Stimulated activated naive B cell treated with anti-CD40 and anti-IgM and Interleukin-4, amounts not matched to agents 10 μg/mL and 1 μg/mL and 100 μg/mL, for 72 hours (primary cell): ENCODE measurements at places on chromosomes 1 and 21.

DNA sequence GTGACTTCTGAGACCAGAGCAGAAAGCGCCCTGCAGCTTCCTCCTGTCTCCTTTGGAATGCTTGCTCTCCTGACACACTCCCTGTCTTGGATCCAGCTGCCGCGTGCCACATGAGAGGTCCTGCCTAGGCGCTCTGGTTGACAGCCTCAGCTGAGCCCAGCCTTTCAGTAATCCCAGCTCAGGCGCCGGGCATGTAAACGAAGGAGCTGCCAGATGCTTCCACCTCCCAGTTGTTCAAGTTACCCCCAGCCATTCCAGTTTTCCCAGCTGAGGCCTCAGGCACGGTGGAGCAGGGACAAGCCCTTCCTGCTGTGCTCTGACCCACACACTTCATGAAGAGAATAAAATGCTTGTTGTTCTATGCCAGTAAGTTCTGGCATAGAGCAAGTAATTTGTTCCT, 14.3 kb upstream of the CD34 start:
- DNase-seq: no peak

- no peak for DNase-seq
These were observed 52.8 kb upstream of the LYPLAL1 start for GRCh38 chr1:219120624-219121544.

GRCh38 chr21:39690454-39690853, 54.5 kb upstream of the IGSF5 start:
- DNase-seq: no peak

DNA sequence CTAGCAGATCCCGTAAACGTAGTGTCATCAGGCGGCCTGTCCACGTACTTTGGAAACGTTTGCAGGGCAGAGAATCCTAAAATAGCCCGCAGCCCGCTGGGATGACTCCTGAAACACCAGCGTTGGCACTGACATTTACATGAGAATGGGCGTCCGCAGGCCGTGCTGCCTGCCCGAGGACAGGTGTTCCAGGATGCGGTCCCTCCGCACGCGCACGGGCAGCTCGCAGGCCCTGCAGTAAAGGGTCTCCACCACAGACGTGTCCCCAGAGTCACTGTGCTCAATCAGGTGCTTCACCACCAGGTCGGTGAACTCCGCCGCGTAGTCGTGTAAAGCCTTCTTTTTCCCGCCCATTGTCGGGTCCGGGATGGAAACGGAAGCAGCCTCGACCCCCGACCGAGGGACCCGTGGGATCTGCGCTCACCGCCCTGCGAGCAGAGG, 5.8 kb upstream of the CCDC27 start:
- no peak for DNase-seq

GRCh38 chr21:44018813-44019567, 6.9 kb downstream of the TRAPPC10 start:
- DNase-seq: no peak

- DNase-seq: no peak
These were observed 14.9 kb downstream of the DMAP1 start for GRCh38 chr1:44228218-44228617.

DNA sequence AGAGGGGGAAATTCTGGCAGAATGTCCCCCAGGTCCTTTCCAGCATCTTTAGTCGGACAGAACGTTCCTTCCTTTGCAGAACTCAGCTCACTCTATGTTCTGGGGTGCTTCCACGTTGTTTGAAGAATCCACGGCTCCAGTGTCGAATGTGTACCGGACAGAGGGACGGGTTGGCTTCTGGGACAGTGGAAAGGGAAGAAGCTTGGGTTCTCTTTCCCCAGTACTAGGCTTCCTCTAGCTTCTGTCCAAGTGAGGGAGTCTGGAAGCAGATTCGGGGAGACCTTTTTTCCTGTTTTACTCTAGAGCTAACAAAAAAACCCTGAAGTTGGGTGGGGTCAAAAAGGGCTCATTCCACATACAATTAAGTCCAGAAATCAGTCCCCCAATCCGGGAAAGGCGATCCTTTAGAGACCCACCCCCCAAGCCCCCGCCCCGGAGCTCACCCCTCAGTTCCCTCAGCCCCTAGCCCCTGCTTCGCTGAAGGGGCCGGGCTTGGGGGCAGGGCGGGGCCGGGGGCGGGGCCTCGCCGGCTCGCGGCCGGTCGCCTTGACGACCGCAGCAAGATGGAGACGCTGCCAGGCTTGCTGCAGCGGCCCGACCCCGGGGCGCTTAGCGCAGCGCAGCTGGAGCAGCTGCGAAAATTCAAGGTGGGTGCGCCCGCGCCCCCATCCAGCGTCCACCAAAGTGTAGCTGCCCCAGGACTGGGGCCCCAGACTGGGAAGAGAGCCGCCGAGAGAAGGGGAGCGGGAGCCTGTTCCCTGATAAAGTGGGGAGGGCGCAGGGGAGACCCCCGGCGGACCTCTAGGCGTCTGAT, at the start of gene RIIAD1:
TSS of gene RIIAD1 (plus strand) at position 549 of the 814 bp plus-strand sequence. CDS start at position 564, 15 bp downstream.
- no peak for DNase-seq

GRCh38 chr1:119364640-119365039, 3.9 kb upstream of the HAO2 start:
- DNase-seq: no peak

DNA sequence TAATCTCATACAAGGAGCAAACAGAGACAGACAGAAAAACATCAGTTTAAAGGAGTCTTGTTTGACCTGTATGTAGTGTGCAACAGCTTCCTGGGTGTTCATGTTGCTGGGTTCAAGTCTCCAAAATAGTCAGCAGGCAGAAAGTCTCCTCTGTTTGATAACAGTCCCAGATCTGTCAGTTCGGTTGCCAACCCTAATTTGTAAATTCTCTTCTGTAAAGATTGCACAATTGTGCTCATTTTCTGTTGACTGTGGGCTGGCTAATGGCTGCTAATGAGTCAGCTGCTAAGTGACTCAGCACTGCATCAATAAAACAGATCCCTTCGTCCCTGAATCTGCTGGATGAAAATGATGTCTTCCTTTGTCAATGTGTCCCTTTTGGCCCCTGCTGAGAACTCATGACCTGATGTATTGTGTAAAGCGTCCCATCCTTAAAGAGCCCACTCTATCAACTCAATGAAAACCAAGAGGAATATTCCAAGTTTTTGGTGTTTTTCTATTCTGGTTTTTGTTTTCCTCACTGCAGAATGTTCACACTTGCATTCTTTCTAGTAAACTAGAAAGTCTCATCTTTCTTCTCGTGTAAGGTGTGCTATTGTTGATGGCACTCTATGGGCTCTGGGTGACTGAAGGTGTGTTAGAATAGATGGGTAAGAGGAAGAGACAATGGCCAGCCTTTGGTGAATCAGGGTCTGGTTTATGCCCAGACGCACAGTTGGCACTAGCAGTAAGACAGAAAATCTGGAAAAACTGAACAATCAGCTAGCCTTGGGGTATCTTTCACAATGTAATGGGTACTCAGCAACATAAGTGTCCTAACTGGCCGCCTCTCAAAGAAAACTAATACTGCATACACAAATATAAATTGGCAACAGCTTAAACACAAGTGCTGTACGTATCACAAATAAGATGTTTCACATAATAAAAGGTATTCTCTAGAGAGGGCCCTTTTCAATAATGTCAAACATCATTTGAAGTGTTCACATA, 75.1 kb upstream of the SIPA1L2 start:
- DNase-seq: no peak

DNA sequence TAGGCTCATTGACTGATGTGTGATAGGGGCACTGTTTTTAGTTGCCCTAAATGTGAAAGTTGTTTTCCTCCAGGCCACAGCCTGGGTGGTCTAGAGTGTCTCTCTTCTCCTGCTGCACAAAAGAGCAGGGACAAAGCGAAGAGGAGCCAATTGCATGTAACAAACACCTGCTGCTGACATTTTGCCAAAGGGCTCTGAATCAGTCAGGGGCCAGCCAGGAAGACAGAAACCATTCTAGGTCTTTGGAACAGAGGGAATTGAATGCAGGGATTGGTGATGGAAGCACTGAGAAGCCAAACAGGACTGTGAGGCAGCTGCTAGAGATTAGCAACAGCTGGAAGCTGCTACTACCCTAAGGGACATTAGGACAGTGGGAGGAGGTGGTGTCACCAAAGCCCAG, 185.3 kb upstream of the POU3F1 start:
- DNase-seq: no peak

GRCh38 chr1:230849451-230850224, 18.7 kb downstream of the C1orf198 start:
- DNase-seq: no peak

DNA sequence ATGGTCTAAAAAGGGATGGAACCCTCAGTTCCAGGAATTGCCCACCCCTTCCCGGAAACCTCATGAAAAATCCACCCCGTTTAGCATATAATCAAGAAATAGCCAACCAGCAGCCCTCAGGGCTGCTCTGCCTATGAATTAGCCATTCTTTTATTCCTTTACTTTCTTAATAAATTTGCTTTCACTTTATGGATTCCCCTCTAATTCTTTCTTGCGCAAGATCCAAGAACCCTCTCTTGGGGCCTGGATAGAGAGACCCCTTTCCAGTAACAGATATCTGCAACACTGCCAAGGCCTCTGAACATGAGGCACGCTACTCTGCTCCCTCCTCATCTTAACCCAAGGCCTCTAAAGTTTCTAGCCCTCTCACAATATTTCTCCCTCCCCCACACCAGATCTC, 58.9 kb upstream of the POU2F1 start:
- DNase-seq: no peak

DNA sequence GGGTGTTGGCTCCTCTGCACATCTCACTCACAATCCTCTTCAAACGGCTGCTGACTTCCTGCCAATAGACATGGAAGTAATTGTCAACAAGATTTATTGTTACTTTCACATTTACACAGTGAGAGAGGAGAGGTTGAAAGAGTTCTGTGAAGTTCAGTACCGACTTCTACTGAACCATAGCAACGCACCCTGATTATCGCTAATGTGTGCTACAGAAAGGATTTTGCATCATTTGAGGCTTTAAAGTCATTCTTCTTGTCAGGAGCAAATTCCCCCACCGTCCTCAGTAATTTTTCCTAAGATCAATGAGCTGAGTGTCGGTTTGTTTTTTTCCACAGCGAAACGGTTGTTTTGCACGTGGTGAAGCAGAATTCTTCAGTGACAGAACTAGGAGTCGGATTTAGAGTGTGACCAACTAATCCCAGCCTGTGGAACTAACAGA, 361.0 kb downstream of the ADGRL2 start:
- no peak for DNase-seq

DNA sequence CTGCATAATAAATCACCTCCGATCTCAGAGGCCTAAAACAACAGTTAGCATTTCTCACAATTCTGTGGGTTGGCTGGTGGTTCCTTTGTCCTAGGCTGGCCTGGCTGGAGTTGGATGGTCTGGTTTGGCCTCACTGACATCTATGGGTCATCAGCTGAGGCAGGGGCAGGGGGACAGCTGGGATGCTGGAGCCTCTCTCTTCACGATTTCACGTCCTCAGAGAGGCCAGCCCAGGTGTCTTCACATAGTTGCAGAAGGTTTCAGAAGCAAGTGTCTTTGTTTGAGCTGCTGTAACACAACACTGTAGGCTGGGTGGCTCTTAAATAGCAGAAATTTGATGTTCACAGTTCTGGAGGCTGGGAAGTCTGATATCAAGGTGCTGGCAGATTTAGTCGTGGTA, 155.5 kb upstream of the CACNA1E start:
- no peak for DNase-seq

GRCh38 chr1:58815686-58816071, 31.8 kb upstream of the JUN start:
- no peak for DNase-seq

GRCh38 chr1:224348137-224348536, 8.5 kb upstream of the CNIH4 start:
- no peak for DNase-seq

- no peak for DNase-seq
These were observed 367.7 kb upstream of the NEGR1 start for GRCh38 chr1:72649991-72650390.

- peak; percentile 59 for DNase-seq
These were observed 1.1 kb downstream of the TAGLN2 start for GRCh38 chr1:159924025-159924790.

GRCh38 chr1:247375747-247376146, 40.2 kb upstream of the NLRP3 start:
- DNase-seq: no peak

- DNase-seq: no peak
These were observed 33.3 kb downstream of the PUM1 start for GRCh38 chr1:31032266-31032665.

DNA sequence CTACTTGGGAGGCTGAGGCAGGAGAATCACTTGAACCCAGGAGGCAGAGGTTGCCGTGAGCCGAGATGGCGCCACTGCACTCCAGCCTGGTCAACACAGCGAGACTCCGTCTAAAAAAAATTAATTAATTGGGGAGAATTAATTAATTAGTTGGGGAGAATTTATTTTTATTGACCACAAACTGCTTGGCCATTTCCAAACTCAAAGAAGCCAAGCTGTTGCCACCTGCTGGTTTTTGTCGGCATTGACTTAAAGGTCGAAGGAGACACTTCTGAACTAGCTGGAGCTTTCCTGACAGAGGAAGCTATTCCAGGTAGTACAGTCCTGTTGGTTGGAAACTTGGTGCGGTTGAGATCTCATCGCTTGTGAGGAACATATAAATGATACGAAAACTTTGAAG, 13.1 kb downstream of the MAP1LC3C start:
- DNase-seq: peak; percentile 5

- DNase-seq: no peak
These were observed 120.8 kb upstream of the DSCAM start for GRCh38 chr21:40967771-40968170.

DNA sequence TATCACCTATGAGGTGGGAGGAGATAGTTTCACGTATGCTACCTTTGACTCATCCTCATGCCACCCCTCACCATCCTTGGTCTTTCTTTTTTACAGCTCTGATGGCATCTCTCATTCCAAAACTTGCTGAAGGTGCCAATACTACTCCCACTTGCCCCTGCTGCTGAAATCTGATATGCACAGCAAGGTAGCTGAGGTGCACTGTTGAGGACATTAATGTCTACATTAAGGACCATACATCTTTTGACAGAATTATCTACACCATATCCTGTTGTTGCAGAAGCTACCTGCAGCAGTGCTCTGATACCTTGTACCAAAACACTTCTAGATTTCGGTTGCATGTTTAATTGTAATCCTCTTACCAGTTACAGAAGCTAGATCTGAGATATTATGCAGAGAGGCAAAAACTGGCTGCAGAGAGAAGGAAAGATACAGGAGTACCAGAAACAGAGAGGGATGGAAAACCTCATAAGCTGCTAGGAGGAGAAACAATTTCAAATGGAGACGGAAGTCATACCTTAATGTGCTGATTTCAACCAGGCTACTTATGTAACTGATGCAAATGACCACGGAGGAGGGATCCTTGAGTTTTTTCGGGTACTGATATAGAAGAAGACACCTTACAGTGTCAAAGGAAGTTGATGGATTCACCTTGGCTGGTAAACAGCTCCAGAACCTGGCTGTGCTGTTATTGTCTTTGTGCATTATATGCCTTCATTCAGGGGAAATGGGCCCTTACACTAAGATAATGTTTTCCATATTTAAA, 19.3 kb upstream of the PTPRC start:
- DNase-seq: no peak
